Foreskin melanocyte (primary cell): ENCODE measurements at places on chromosomes 11 and 22.

DNA sequence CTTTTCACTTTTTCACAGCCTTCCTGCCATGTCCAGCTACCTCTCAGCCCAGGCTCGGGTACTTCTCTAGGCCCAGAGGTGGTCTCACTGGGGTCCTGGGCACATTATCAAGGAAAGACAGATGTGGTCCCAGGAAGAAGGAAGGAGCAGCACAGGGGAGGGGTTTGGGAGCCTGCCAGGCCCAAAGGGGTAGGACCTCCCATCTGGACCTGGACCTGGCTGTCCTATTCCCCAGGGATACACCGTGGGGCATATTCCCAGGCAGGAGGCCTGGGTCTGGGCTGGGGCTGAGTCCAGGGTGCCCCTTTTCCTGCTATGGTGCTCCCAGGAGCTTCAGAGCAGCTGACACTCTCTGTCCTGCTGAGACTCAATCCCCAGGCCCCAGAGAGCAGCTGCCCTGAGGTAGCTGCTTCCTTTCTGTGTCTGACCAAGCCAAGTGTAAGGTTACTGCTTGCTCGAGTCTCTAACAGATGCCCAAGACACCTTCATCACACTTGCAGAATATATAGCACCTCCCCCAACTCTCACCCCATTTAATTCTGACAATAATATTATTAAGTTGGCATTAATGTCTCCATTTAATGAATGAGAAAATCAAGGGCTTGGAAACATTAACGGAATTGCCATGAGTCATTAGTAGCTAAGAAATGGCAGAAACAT lies 232.0 kb downstream of the BUD13 start:
- DNase-seq, result no peak

GRCh38 chr11:16632295-16633200 lies 105.9 kb upstream of the C11orf58 start:
- peak; percentile 33 for DNase-seq

- DNase-seq, result no peak
Observed at GRCh38 chr11:90113541-90113940, 20.9 kb upstream of the NAALAD2 start.

DNA sequence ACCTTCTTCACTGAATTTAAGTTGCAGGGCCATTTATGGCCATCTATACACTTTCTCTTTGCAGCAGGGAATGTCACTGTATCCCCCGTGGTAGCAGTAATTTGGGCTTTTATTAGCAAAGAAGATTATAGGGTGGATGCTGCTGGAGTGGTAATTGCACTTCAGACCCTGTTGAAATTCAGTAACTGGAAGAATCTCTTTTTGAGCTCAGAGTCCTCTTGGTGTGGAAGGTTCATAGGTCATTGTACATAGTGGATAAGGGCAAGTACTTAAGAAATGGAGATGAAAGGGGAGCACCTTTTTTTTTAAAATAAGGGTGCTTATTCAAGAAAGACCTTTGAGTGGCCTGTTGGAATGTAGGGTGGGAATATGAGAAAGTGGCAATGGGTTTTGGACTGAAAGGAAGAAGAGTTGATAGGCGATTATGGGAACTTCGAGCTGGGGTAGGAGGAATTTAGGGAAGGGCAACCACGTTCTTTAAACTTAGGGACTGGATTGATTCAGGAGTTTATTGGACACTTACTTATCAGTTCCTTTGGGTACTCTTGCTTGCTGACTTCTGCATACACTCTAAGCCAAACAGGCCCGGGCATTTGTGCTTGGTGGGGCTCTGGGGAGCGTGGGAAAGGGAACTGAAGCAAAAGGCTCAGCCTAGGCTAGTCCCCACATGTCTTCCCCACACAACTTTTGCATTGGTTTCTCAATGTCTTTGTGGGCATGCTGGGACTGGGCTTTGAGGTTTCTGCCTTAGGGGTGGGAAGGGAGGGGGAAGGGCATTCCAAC lies 26.5 kb downstream of the CTNND1 start:
- no peak for DNase-seq

- DNase-seq, result no peak
Observed at GRCh38 chr11:114308689-114309089, 12.5 kb downstream of the NNMT start.
